ENCODE measurements at places on chromosomes 11 and 22.

GRCh38 chr22:37806409-37807333 lies 1.1 kb upstream of the GCAT start:
- peak; percentile 9 for DNase-seq

- no peak for DNase-seq
Observed at GRCh38 chr11:57251037-57251436, 14.0 kb upstream of the APLNR start.

DNA sequence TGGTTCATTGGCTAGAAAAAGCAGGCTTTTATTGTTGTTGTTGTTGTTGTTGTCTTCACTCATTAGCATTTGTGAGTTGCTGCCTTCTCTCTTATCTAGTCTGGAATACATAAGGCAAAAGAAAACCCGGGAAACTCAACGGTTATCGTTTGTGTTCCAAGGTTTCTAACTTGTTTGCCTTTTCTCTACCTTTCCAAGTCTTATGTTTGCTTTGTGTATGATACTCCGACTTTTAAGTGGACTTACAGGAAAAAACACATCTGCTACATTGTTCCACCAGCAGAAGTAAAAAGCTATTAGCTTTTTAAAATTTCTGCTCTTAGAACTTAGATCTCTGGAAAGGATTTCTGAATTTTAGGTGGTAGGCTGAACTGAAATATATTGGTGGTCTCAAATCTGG lies 27.0 kb upstream of the HIKESHI start:
- no peak for DNase-seq

- DNase-seq: no peak
Observed at GRCh38 chr11:95503047-95503446, 272.0 kb upstream of the SESN3 start.

DNA sequence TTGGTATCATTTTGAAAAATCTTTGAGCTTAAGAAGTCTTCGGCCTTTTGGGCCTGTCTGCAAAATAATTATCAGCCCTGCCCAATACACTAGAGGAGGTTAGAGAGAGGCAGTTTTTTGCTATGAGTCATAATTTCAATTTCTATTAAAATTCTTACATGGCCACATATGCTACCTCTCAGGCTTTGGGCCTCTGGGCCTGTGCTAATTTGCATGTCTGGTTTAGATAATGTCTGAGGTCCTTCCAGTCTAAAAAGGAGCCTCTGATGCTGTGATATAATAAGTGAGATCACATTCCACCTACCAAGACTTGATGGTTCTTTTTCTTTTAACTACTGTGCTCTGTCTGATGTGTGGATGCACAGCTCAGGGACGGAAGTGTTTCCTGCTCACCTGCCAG lies 70.8 kb downstream of the KCNJ1 start:
- DNase-seq: no peak

GRCh38 chr11:125401746-125402145 lies 94.3 kb downstream of the FEZ1 start:
- no peak for DNase-seq

DNA sequence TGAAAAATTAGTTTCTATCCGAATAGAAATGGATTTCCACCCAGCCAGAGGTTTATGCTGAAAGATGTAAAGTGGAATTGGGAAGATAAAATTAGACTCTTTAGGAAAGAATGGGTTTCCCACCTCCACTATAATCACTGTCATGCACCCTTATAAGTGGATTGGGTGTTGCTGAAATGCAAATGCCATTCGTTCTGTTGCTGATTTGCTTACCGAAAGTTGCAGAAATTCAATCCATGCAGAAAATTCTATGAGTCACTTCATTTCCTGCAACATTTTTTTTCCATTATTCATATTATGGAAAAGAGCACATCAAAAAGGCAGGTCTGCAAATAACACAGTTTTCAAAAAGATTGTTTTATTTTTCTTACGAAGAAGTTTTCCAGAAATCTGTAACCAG lies 65.6 kb downstream of the LDLRAD3 start:
- no peak for DNase-seq

DNA sequence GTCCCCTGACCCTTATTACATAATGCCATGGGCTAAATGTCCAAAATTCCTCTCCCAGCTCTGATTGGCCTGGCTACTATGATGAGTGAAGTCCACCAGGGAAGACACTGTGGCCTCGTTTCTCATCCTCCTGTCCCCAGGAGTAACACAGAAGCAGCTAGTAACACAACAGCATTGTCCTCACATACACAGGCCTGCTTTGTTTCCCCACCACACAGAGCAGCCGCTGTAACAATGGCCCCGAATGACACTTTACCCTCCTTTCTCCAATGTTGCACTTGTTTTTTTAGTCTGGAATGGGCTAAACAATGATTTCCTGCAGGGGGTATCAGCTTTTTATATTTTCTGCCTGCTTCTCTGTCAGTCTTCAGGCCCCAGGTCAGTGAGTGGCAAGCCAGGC lies at the start of gene PRR5L:
PRR5L (plus strand) TSS at position 363 of the 400 bp plus-strand sequence. CDS start 104,834 bp downstream, outside the sequence.
- DNase-seq: no peak

DNA sequence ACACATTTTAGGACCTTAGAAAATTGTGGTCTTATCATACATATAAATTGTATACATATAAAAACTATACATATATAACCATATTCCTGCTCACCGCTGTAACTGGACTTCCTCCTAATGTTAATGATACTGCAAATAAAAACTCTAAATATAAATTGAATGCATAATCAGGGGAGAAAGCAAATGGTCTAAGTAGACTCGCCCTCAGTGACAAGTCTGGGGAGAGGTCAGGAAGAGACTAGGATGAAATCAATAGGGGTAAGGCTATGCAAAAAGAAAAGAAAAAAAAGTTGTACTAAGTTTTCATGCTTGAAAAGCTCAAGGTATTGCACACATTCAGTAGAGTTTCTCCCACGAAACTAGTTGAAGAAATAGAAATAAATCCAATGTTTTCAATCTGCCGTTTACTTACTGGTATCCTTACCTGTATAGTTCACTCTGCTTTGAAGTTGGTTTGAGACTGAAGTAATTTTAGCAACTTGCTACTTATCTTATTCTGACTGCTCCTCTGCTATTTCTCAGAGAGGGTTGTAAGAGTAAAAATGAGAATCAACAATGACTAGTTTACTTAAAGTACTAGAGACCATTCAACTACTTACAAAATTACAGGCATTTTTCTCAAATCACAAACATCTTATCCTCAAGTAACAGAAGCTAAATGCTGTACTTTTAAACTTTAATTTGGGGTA lies 12.2 kb upstream of the ARHGAP32 start:
- DNase-seq: no peak

GRCh38 chr22:24285245-24285644 lies 14.6 kb downstream of the SPECC1L start:
- DNase-seq: peak; percentile 11

GRCh38 chr11:45258982-45259530 lies 27.1 kb downstream of the SYT13 start:
- DNase-seq: no peak

- DNase-seq: no peak
Observed at GRCh38 chr22:19233189-19233661, 54.7 kb upstream of the SLC25A1 start.

GRCh38 chr11:134997652-134998320 lies 585.7 kb upstream of the B3GAT1 start:
- no peak for DNase-seq

DNA sequence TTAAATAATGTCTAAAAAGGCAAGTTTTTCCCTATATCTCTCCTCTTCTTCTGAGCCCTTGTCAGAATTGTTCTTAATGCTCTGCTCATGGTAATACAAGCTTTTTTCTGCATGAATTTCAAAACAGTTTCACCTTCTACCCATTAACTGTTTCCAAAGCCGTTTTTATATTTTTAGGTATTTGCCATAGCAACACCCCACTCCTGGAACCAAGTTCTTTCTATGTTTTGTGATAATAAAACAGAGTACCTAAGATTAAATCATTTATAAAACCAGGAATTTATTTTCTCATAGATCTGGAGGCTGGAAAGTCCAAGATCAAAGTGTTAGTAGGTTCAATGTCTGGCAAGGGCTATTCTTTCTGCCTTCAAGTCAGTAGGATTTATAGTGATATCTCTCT lies 497.4 kb downstream of the ETS1 start:
- DNase-seq: no peak

DNA sequence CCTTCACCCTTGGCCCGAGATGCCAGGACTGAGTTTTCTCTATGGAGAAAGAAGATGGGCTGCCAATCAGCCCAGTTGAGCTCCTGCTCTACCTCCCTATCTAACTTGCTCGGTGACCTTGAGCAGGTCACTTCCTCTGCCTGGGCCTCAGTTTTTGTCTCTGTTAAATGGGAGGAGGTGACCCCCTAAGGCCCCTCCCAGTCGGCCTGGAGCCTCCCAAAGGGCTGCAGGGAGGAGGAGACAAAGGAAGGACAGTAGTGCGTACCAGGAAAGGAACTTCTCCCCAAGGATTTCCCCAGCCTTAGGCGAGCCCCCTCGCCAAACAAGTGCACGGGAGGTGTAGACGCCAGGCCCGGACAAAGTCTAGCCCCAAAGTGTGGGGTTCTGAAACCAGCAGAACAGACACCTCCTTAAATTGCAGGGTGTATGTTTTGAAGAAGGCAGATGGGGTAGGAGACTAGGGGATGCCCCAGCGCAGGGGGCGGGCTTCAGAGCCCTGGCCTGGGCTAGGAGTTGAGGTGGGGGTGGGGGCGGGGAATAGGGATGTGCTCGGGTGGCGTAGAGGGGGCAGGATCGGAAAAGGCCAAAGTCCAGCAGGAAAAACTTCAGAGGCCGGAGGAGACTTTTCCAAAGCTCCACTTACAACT lies 1.0 kb downstream of the CBX7 start:
- DNase-seq: peak; percentile 41

GRCh38 chr11:131637469-131638175 lies 267.2 kb downstream of the NTM start:
- DNase-seq: no peak
